Tibial artery (tissue), 4 donors: ENCODE measurements at places on chromosomes 16 and 17.

- DNase-seq: no peak
Measured at GRCh38 chr17:28317099-28317965, 1.7 kb upstream of the TMEM97 start.

DNA sequence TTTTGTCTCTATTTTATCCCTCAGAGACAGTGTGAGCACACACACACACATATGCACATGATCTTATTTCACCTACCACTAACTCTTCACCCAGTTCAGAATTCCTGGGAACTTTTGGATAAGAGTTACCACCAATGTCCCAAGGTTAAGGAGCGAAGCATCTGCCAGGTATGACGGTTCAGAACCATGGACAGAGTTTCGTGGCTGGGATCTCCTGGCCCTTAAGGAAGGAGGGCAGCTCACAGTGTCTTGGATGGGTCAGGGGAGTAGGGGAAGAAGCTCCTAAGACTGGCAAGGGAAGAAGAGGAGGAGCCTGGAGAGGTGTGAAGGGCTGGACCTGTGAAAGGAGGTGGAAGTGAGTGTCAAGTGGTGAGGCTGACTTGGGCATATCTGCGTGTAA, 23.0 kb upstream of the TMEM132E start:
- DNase-seq: no peak

DNA sequence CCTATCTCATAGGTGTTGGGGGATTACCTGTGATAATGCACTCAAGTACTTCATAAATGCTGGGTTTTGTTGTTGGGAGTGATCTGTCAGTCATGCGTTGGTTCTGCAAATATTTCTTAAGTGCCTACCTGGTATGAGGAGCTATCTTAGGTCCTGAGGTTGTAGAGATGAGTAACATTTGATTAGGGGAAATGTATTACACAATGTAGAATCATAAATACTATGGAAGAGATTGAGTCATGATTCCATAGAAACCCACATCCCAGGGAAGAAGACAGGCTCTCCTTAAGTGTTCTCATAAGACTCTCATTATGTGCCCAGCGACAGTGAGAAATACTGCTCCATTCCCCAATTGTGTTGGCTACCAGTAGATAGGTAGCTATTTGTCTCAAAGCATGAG, 240.1 kb downstream of the FTO start:
- no peak for DNase-seq

DNA sequence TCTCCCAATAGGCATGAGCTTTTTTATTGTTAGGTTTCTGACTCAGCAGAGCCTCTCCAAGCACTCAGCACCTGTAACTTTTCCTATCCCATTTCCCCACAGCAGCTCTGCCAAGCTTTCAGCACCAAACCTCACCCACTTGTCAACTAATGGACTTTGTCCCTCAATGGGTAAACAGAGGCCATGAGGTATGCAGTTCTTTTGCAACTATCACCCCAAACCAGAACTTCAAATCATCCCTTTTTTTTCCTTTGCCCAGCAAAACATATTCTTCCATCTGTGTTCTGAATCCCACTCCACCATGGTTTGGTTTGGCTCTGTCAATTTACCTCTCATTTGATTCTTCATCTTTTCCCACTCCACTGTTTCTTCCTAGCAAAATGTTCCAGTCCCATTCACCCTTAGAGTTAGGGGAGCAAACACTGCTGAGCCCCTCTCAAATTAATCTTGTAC, 58.1 kb downstream of the TOX3 start:
- no peak for DNase-seq
